ENCODE measurements at places on chromosomes 2 and 18. TPM values are rescaled to one million over a fixed set of nuclear protein-coding genes. Genes with fewer than 3 reads are reported as not detected.

IMPA2 gene
- total RNA-seq: 17.5 TPM

APCDD1 gene
- not detected for total RNA-seq

KCTD18 gene
- 17.6 TPM for total RNA-seq

LRRTM1 gene
- total RNA-seq: not detected

ACKR3 gene
- 6.1 TPM for total RNA-seq

SERPINB11 gene
- not detected for total RNA-seq

KCNG2 gene
- not detected for total RNA-seq

USP34 gene
- 90.3 TPM for total RNA-seq

ARHGAP28 gene
- not detected for total RNA-seq

CABYR gene
- total RNA-seq: 1.1 TPM

KCMF1 gene
- 77.7 TPM for total RNA-seq

FHOD3 gene
- total RNA-seq: not detected

CEBPZ gene
- total RNA-seq: 49.7 TPM

IL37 gene
- total RNA-seq: not detected

SEPTIN10 gene
- total RNA-seq: 0.89 TPM

ATOH8 gene
- total RNA-seq: 0.10 TPM

CASP10 gene
- 58.9 TPM for total RNA-seq

GRB14 gene
- not detected for total RNA-seq

Measured in activated naive CD4-positive, alpha-beta T cell treated with anti-CD3 and anti-CD28 coated beads, Interleukin-2, amount 10 ng/mL, durations not matched to agents 5 hours and 36 hours (primary cell).